Karpas-422 (cell line): ENCODE measurements at places on chromosomes 6 and 20.

DNA sequence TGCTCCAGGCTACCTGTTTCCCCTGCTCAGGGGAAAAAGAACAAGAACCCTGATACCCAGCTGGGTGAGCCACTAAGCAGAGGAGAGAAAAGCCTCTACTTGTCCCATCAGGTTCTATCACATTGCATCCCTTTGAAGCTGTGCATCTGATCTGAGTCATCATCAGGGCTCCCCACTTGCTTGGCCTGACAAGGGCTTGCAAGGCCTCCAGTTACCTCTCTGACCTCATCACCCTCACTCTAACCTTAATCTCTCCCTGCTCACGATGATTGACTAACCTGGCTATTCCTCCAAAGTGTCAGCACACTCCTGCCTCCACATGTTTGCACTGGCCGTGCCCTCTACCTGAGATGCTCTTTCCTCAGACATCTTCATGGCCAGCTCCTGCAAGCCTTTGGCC is 309.5 kb upstream of the CHD6 start:
- no peak for DNase-seq

DNA sequence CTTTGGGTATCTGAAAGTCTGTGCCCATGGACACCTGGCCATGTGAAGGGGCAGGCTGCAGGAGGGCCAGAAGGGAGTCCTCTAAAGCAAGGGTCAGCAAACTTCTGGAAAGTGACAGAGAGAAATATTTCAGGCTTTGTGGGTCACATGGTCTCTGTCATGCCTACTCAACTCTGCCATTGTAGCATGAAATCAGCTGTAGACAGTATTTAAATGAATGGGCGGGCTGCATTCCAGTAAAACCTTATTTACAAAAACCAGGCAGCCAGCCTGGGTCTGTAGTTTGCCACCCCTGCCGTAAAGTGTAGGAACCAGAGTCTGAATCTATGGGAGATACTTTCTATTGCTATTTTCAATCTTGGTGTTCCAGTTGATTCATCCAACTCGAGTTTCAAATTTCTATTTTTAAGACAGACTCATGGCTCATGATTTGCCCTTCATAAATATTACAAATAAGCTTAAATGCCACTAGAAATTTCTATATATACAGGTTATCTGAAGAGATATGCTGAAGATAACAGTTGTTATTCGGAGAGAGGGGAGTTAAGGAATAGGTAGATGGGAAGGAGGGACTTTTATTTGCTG is 19.0 kb upstream of the ADGRF4 start:
- no peak for DNase-seq

DNA sequence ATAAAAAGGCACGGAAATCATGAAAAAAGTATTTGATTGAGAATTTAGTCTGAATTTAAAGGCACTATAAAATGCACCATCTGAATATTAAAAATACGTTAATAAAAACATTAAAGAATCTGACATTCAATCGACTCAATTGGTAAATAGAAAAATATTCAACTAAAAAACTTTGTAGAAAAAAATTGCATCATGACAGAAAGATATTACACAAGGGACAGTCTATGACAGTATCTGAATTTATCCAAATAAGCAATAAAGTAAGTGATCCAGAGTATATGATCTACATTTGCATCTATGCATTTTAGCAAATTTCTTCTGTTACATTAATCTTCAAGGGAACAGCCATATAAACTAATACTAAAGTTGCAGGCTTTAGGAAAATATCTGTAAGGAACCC is 9.4 kb downstream of the FRK start:
- no peak for DNase-seq

- peak; percentile 81 for DNase-seq
These were observed 681 bp downstream of the DIDO1 start for GRCh38 chr20:62925420-62926228.

DNA sequence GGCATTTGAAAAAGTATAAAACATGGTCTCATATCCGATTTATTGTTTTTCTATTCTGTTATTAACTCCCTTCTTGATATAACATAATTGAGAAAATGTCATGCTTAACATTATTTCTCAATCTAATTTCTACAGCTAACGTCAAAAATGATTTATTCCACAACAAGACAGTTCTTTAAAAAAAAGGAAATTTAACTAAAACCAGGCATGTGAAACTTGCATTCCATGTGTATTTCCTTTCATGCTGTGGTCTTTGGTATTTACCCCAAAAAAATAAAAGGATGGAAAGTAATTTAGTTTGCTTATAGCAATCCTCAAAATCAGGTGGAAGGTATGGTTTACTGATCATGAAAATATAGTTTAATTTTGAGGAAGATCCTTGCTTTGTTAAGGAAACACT is 142.8 kb downstream of the COL21A1 start:
- no peak for DNase-seq

DNA sequence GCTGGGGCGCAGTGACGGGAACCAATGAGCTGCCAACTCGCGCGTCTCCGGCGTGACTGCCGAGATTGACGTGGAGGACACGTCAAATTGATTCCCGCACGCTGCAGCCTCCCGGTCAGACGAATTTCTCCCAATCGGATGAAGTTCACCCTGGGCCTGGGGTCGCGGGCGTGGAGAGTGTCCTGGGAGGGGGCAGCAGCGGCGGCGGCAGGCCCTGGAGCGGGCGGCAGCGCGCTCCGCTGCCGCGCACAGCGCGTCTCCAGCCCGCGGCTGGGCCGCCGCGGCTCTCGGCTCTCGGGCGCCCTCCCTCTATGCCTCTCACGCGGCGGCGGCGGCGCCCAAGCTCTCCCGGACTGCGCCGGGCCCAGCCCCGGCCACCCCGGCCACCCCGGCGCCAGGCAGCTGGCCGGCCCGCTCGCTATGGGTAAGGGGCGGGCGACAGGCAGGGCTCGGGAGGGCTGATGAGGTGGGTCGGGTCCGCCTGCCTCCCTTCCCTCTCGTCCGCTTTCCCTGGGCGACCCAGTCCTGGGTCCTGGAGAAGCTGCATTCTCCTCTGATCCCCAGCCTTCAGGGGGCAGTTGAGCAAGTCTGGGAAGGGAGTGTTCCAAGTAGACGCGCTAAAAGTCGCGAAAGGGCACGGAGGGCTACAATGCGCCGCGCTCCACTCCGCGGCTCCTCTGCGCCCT is at the start of gene PAX1:
Gene PAX1, plus strand, starts transcription at position 90 of the 686 bp plus-strand sequence. Its CDS starts 49 bp downstream, at position 139.
- no peak for DNase-seq

DNA sequence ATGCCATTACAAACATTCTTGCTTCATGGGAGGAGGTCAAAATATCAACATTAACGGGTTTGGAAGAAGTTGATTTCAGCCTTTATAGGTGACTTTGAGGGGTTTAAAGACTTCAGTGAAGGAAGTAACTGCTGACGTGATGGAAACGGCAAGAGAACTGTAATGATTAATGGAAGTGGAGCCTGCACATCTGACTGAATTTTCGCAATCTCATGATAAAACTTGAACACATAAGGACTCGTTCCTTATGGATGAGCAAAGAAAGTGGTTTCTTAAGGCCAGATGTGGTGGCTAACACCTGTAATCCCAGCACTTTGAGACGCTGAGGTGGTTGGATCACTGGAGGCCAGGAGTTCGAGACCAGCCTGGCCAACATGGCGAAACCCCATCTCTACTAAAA is 226.1 kb downstream of the BCAS1 start:
- no peak for DNase-seq

- no peak for DNase-seq
These were observed 46.1 kb downstream of the POU3F2 start for GRCh38 chr6:98880486-98880885.

DNA sequence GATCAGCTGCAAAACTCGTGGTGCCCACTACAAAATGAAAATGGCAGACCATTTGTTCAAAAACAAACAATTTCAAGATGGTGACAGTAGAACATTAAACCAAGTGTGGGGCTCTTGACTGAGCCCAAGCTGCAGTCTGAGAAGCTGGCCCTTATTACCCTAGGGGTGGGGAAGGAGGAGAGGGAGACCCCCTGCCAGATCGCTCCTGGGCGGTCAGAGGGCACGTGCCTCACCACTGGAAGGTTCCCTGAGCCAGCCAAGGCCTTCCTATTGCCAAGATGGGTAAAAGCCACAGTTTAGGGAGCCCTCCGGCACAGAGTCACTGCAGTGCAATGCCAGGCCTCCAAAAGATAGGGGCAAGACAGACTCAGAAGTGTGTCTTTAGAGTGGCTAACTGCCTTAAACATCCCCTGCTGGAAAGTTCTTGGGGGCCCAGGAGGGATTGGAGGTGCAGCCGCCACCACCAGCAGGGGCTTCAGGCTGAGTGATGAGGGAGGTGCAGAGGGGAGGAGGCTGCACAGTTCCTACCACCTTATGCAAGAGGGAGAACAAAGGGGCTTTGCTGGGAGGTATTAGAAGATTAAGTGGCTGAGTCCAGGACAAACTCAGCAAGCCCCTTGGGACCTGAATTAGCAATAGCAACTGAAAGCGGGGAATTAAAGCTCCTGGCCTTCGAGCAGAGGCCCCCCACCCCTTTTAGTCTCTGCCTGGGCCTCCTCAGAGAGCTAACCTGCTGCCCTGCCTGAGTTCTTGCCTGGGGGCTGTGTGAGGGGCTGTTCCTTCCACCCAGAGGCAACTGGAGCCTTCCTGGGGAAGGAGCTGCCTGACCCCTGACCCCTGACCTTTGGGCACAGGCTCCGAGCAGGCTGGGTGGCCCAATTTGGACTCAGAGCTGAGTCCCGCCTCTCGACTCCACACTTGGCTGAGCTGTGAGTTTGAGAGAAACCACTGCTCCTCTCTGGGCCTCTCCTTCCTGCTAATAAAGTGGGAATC is 88.4 kb downstream of the VEGFA start:
- no peak for DNase-seq

DNA sequence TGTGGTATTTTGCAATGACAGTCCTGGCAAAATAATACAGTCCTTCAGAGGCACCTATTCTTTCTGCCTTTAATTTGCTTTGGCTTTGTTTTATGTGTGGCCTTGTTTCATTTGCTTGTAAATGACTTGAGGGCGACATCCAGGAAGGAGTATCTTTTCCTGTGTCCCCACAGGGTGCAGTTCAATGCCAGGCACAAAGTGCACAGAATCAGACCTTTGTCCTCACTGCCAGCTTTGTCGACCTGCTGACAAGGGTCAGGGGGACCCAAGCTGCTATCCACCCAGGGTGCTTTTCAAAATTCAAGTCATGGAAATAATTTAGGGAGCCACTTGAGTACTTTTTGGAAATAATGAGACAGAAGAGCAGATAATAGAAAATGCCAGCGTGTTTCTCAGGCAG is 37.0 kb upstream of the CDKN1A start:
- no peak for DNase-seq

GRCh38 chr6:57207872-57208271 is 14.2 kb downstream of the RAB23 start:
- no peak for DNase-seq
